ENCODE measurements at places on chromosomes 6 and 20. TPM values are rescaled to one million over a fixed set of nuclear protein-coding genes. Genes with fewer than 3 reads are reported as not detected.
A peak's percentile ranks its signal among the peaks of the same experiment; 100 is the strongest.

DNA sequence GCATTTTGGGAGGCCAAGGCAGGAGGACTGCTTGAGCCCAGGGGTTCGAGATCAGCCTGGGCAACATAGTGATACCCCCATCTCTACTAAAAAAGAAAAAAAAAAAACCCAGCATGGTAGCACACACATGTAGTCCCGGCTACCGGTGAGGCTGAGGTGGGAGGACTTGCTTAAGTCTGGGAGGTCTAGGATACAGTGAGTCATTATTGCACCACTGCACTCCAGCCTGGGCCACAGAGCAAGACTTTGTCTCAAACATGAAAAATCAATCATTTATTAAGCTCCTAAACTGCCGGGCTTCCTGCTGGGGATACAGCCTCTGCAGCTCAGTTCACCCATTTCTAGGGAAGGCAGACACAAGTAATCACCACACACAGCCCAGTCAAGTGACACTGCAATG is 7.3 kb upstream of the USP45 start:
- peak; percentile 72 for DNase-seq

DNA sequence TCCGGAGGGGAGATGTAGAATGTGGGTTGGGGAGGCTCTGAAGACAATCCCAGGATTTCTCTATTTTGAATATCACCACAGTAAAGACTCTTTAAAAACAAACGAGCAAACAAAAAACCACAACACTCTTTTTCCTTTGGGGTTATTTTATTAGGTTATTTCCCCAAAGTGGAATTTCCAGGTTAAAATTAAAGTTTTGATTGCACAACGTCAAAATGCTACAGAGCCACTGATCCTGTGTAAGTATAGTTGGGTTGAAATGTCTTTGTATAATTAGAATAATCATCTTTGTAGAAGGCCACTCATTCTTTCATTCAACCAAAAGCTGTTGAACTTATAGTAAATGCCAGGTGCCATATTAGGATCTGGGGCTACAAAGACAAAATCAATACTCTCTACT is 19.6 kb upstream of the PIM1 start:
- no peak for DNase-seq

DLGAP4 gene
- total RNA-seq: 15.2 TPM

DNA sequence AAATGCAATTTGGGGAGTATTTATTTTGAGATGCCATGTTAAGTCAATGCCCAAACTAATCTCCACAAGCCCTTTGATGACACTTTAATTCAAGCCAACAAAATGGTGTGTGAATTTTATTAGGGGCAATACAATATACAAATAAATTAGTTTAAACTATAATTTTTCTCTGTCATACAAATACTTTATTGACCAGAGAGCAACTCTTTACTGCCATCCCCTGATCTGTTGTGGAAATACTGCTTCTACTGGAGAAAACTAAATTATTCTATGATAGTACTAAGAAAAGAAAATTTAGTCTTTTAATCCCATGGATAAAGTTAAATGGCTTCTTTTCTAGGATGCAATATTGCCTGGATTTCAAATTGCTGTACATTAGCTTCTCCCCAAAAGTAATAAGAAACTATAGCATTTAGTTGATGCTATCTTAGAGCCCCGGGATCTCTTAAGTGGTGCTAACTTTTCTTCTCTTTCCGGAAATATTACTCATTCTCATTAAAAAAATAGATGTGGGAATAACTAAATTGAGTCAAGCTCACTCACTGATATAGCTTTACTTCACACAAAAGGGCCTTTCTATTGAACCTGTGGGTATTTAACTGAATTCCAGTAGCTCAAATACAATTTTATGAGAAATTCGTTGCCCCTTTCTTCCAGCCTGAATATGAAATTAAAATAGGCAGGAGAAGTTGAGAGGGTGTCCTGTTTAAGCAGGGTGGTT is 49.2 kb downstream of the SMPDL3A start:
- peak; percentile 18 for DNase-seq

GRCh38 chr20:4820806-4821518 is 99.3 kb downstream of the PRND start:
- no peak for DNase-seq
